ENCODE measurements at places on chromosomes 12 and 14. TPM values are rescaled to one million over a fixed set of nuclear protein-coding genes. Genes with fewer than 3 reads are reported as not detected.

GRCh38 chr14:89575386-89576061 lies 158.5 kb upstream of the FOXN3 start:
- H3K27me3 ChIP-seq = no peaks in the 10 kb centered on the region
- DNase-seq = no peak
- H3K4me3 ChIP-seq = no peak overlapping the region
- no peaks in the 10 kb centered on the region for H3K36me3 ChIP-seq
- no peak overlapping the region for H3K27ac ChIP-seq

- no peak for DNase-seq
- peaks cover 32% of the 10 kb centered on the region for H3K4me1 ChIP-seq
- no peaks in the 10 kb centered on the region for H3K36me3 ChIP-seq
- H3K4me3 ChIP-seq = no peak overlapping the region
Measured at GRCh38 chr14:56199982-56200577, 81.9 kb downstream of the PELI2 start.

Gene TMEM106C
- polyA plus RNA-seq = 61.5 TPM

Gene OAS1
- polyA plus RNA-seq = not detected

DNA sequence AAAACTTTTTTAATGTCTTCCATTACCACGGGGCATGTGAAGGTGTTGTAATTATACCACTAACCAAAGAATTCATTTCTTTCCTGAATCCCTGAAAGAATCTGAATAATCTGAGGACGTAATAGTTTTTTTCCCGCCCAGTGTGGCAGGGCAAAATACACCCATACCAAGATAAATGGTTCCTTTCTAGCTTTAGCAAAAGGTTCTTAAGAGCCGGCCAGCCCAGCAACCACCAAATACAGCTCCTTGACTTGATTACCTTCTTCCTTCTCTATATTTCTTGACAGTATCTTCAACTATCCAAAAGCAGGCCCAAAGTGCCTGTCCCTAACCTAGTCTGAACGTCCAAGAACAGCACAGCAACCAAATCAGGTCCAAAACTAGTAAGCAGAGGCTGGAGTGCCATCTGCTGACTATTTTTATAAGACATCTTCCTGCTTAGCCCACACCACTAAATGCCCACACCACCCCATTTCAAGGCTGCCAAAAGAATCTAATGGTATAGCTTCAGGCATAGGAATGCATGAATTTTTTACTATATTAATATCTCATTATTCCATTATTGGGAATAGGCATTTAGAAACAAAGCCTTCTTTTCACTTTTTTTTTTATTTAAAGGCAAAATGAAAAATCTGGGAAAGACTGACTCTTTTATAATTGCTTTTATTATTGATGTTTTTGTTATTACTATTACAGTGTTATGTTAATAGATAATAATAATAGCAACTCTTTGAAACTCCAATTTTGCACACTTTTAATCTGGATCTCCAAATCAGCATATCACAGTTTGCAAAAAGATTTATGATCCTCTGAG lies 524.4 kb downstream of the MED13L start:
- DNase-seq = peak; percentile 28
- no peaks in the 10 kb centered on the region for H3K4me1 ChIP-seq
- peaks cover 2% of the 10 kb centered on the region for H3K27me3 ChIP-seq
- H3K4me3 ChIP-seq = no peak overlapping the region

DNA sequence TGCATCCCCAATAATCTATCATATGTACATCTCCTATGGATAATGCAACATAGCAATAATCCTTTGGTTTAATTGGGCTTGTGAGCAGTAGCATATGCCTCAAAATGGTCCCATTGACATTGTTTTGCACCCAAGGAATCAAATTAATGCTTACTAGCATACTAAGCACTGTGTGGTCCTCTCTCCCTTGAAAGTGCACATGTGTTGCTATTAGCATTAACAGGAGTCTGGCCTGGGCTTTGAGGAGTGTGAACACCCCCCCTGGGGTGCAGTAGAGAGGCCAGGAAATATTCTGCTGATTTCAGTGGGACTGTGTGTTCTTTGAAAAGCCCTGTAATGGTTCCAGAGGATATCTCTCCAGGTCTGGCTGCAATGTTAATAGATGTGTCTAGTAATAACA lies 1148.4 kb downstream of the VRK1 start:
- no peak overlapping the region for H3K4me3 ChIP-seq
- no peak overlapping the region for H3K27ac ChIP-seq
- no peaks in the 10 kb centered on the region for H3K27me3 ChIP-seq
- no peak for DNase-seq
- no peaks in the 10 kb centered on the region for H3K4me1 ChIP-seq

Gene FIGNL2
- polyA plus RNA-seq = not detected

DNA sequence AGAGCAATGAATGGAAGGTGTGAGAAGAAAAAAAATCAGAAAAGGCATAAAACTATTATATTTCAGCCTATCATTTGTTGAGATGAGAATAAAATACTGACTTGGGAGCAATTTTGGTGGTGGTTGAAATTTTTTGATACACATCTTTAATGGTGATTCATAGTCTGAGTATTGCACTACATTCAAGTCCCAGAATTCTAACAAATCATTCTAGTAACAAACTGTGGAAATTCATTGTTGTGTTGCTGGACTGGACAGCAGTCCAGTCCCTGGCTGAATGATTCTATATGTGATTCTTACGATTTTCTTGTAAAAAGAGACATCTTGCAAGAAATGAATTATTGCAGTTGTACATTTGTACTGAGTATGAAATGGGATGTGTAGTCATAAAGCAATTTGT lies 268.6 kb downstream of the TRHDE start:
- no peak overlapping the region for H3K4me3 ChIP-seq
- H3K36me3 ChIP-seq = no peaks in the 10 kb centered on the region
- no peak for DNase-seq

GRCh38 chr14:79483477-79484388 lies 727.6 kb downstream of the DIO2 start:
- H3K4me3 ChIP-seq = no peak overlapping the region
- H3K36me3 ChIP-seq = no peaks in the 10 kb centered on the region
- H3K27ac ChIP-seq = no peak overlapping the region

Gene ADAM20
- polyA plus RNA-seq = not detected

DNA sequence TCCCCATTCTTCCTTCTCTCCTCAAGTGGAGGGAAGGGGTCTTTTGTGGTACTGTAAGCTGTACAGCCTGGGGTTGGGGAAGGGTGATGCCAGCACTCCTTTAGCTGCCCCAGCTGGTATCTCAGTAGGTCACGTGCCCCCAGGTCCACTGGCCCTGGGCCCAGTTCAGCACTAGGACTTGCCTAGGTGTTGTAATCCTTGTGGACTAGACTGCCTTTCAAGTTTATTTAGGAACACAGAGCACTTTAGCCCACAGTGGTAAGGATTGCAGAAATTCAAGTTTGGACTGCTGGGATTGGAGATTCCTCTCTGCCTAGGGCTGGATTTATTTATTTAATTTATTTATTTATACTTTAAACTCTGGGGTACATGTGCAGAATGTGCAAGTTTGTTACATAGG lies 569.6 kb downstream of the AACS start:
- no peaks in the 10 kb centered on the region for H3K27me3 ChIP-seq
- no peak overlapping the region for H3K27ac ChIP-seq
- H3K4me1 ChIP-seq = no peaks in the 10 kb centered on the region
- no peak overlapping the region for H3K4me3 ChIP-seq
- no peak for DNase-seq

- H3K27ac ChIP-seq = no peak overlapping the region
- H3K36me3 ChIP-seq = no peaks in the 10 kb centered on the region
- no peaks in the 10 kb centered on the region for H3K27me3 ChIP-seq
Measured at GRCh38 chr12:92073094-92073493, 72.6 kb downstream of the BTG1 start.
